ENCODE measurements at places on chromosomes 5 and 9.

DNA sequence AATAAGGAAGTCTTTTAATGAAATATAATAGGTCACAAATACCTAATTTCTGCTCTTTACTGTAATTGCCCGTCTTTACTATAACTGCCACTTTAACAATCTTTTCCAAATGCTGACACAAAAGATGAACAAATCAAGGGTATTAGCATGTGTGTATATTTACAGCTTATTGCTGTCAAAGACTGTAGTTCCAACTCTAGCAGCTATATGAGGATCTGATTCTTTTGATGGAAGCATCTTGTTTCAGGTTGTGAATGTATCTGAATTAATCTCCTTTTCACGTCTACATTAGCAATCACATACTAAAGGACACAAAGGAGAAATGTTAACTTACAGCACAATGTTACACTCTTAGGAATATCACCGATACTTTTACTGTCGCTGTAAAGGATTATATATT is 27.9 kb downstream of the RFX3 start:
- no peak for DNase-seq

DNA sequence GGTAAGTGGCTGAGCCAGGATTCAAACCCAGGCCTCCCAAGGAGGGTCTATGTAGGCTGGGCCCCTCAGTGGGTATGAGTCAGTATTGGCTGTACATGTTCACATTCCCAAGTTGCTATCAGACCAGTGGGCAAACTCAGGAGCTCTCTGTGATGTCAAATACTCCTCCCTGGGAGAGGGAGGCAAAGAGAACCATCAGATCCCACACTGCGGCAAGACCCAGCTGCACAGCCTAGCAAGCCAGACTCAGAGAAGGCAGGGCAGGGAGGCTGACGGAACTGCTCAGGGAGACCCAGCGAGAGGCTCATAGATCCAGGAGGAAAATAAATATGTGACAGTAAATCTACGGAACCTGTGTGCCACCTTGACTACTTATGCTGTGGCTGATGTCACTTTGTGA is 42.6 kb upstream of the SAP30L start:
- no peak for DNase-seq

- no peak for DNase-seq
Observed at GRCh38 chr5:15525703-15526275, 25.8 kb downstream of the FBXL7 start.

GRCh38 chr9:81080900-81081299 is 608.4 kb downstream of the TLE1 start:
- no peak for DNase-seq

DNA sequence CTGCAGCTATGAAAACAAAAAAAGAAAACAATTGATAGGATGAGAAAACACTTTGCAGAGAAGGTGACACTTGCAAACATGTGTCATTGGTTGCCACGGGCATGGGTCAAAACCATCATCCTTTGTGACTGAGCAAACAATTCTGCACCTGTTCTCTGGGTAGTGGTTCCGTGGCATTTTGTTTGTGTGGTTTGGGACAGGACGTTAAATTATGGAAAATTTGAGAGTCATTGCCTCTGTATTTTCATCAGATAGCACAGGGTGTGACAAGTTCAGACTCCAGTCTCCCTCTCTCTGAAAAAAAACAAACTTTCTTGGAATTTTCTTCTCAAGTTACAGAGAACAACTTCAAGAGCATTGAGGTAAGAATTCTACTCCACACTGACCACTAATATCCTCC is 113.4 kb upstream of the HMHB1 start:
- DNase-seq: no peak

GRCh38 chr9:86057491-86057890 is 41.9 kb downstream of the GOLM1 start:
- no peak for DNase-seq

GRCh38 chr5:146339715-146340259 is 1.1 kb downstream of the POU4F3 start:
- DNase-seq: no peak

GRCh38 chr5:77483682-77484081 is 8.4 kb downstream of the WDR41 start:
- no peak for DNase-seq

GRCh38 chr5:175683231-175683630 is 25.4 kb downstream of the HRH2 start:
- DNase-seq: no peak

GRCh38 chr5:58410441-58410840 is 49.4 kb downstream of the PLK2 start:
- no peak for DNase-seq

DNA sequence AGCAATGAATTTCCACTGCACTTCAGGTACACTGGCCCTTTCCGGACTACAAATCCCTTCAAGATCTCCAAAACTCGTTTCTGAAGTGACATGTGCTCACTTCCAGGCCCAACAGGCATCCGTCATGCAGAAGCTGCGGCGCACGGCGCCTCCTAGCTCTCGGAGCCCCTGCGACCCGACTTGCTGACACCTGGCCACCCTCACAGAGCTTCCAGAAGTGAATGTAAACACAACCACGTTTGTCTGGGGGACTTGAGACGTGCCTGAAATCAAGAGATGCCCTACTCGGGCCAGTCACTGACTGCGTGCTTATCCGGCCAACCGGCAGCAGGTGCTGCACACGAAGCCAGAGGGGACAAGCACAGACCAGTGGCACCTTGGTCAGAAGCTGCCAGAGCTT is 4.9 kb upstream of the LHX3 start:
- DNase-seq: no peak

DNA sequence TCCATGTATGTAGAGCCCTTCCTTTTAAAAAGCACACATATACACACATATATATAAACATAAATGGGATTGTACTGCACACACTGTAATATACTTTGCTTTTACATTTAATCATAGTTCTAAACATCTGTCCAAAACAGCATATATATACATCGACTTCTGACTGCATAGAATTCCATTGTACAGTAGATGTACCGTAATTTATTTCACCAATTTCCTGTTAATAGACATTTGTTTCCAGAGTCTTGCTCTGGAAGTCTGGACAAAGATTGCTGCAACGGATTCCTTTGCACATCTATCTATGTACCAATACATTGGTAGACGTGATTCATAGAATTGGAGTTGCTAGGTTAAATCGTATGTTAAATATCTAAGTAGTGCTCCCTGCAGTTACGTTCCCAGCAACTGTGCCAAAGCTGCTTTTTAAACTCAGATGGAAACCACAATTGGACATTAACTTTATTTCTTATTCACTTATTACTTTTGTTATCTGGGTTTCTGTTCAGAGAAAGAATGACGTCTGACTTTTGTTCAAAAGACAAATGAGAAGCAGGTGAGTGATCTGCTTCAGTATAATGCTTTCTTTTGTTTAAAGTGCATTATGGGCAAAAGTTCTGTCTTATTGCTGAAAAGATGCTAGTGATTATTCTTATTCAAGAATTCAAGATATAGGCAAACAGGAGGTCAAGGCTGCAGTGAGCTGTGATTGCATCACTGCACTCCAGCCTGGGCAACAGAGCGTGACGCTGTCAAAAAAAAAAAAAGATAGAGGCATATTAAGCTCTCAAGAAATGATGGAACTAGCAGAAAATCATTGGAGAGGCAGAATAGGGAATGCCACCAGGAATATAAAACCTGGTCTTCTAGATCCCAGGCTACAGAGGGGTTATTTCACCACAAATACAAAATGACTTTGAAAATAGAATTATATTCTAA is 138.2 kb downstream of the FGF1 start:
- DNase-seq: no peak

DNA sequence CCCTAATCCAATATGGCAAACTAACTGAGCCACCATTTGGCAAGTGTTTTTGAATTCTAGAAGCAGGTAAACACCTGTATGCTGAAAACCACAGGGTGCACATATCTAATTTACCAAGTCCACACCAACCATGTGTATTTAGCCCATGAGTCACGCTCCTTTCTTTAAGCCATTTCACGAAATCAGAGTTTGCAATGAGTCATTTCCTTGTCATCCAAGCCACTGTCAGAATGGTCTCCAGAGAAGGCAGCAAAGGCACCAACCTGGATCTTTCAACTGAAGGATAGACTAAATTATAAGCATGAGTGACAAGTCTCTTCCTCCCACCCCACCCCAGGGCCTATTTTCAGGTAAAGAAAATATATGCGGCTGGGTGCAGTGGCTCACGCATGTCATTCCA is 110.0 kb downstream of the PAX5 start:
- peak; percentile 21 for DNase-seq

- no peak for DNase-seq
Observed at GRCh38 chr5:110852053-110852452, 113.2 kb downstream of the SLC25A46 start.

DNA sequence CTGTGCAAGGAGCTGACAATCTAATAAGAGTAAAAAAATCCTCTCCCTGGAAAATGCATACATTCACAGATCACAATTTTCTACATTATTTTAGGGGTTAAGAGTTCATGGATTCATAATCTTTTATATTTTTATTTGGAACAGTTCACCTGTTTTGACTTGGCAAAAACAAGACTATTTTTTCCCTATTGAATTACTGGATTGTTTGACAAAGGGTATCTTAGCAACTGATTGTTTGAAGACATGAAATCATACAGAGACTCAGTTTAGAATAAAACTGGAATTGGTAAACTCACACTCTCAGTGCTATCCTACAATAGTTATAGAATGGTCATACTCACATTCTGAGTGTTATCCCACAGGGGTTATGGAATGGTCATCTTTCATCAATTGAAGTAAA is 358.2 kb upstream of the PTGER4 start:
- DNase-seq: no peak

DNA sequence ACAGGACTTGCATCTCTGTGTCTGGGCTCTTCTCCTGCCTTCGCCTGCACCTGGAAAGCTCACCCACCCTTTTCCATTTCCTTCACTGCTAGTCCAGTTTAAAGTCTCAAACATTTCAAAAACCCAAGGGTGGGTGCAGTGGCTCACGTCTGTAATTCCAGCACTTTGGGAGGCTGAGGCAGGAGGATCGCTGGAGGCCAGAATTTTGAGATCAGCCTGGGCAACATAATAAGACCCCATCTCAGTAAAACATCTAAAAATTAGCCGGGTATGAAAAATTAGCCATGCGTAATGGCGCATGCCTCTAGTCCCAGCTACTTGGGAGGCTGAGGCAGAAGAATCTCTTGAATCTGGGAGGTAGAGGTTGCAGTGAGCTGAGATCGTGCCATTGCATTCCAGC is 139.9 kb upstream of the RETREG1 start:
- DNase-seq: no peak

DNA sequence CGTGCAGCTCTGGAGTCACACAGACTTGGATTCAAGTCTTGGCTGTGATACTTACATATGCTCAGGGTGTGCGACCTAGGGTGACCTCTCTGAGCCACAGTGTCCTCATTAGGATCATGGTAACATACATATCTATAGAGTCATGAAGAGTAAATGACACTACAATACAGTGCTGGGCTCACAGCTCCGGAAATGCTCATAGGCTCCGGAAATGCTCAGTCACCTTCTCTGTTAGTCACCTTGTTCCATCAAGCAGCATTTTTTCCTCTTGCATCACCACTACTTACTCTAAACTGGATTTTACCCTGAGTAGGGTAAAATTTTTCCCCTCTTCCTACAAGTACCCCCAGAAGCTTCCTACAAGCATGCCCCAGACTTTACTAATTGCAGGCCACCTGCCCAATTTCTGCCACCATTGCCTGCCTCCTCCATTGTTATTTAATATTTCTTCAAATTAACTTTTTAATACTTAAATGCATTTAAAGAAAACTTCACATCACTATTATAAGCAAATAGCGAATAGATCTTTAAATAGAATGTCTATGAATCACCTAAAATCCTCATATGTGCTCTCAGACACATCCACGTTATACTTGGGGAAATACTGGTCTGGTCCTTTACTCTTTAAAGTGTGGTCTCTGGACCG is 147.6 kb upstream of the SPRY4 start:
- peak; percentile 37 for DNase-seq

GRCh38 chr5:60699609-60700415 is at the start of gene DEPDC1B:
TSS of gene DEPDC1B (minus strand) at chr5:60700166. CDS start at chr5:60700093, 73 bp downstream.
- peak; percentile 90 for DNase-seq

DNA sequence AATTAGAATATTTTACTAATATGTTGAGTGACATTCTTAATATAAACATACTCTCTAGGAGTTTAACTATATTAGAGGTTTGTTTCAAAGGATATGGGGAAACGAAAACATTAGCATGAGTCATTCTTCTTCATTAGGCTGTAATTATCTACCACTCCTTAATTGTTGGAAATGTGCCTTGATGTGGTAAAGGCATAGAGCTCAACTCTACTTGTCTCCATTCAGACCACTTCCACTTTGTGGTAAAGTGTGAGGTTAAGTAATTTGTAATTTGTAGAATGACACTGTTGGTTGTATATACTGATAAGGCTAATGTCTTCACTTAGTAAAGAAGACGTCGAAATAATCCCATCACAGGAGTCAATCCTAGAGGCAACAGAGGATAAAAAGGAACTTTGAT is 58.1 kb downstream of the HAPLN1 start:
- no peak for DNase-seq

- no peak for DNase-seq
Observed at GRCh38 chr5:127943061-127943371, 140.6 kb upstream of the SLC12A2 start.

- no peak for DNase-seq
Observed at GRCh38 chr5:139461176-139461575, 1.4 kb downstream of the ECSCR start.

- DNase-seq: no peak
Observed at GRCh38 chr5:82278711-82279370, 687 bp upstream of the RPS23 start.

GRCh38 chr9:99030092-99030511 is 74.8 kb upstream of the TGFBR1 start:
- DNase-seq: no peak

DNA sequence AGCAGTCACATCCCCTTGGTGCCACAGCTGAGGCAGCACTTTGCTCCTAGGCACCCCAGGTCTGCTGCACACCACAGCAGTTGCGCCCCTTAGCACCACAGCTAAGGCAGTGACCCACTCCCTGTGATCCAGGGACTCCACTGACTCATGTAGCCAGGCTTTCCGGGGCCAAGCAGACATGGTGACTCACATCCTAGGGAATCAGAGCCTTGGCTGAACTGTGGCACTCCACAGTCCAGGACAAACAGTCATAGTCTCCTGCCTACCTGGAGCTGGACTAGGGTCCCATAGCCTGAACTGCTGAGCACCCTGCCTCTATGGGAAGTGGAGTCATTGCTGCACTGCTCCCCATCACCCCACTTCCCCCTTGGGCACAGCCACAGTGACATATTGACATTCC is 338.7 kb downstream of the NPR3 start:
- DNase-seq: no peak

DNA sequence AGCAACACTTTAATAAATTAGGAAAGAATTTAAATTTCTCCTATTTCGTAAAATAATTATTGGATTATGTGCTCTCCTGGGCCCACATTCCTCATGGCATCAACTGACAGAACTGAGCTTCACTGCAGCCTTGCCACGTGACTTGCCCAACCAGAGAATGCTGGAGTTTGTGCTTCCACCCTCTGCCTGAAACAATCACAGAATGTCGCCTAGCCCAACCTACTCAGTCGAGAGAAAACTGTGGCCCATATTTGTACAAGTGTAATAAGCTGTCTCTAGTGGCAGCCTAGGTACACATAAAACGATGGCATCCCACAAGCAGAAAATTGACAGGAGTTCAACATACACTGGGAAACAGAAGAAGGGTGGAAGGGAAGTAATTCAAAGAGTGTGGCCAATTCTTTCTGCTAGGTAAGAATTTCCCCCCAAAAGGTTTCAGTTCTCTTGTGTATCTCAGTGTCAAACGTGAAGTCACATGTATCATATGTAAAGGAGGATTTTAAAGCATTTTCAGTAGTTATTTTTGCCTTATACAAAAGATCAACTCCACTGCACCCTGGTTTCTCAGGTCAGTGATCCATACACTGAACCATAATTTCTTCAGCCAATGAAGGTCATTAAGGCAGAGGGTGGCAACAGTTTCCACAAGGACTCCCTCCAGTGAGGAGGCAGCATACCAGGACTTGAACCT is 41.7 kb downstream of the ZNF608 start:
- no peak for DNase-seq
